ENCODE measurements at places on chromosomes 3 and 15. TPM values are rescaled to one million over a fixed set of nuclear protein-coding genes. Genes with fewer than 3 reads are reported as not detected.

Gene HHLA2
- total RNA-seq: not detected

Gene PDHB
- total RNA-seq: 114 TPM

Gene HTR3E
- not detected for total RNA-seq

Gene GRAMD2A
- under 0.01 TPM for total RNA-seq

Gene ACY1
- 37.7 TPM for total RNA-seq

Gene CCDC54
- total RNA-seq: not detected

Gene CCDC39
- total RNA-seq: under 0.01 TPM

Gene NRROS
- total RNA-seq: 0.32 TPM

Gene ADAMTSL3
- total RNA-seq: under 0.01 TPM

Gene HESX1
- total RNA-seq: not detected

Gene ANKRD63
- not detected for total RNA-seq

Gene CEMIP
- total RNA-seq: 131 TPM

Gene XIRP1
- not detected for total RNA-seq

Gene CFAP91
- 0.43 TPM for total RNA-seq

Gene CELSR3
- total RNA-seq: 1.7 TPM

Gene ARID3B
- total RNA-seq: 2.6 TPM

Gene ITGB5
- total RNA-seq: 231 TPM

Gene GP9
- not detected for total RNA-seq

Gene CNTN3
- total RNA-seq: 1.6 TPM

Gene TNNC1
- total RNA-seq: 1.3 TPM

Gene CISH
- total RNA-seq: 0.86 TPM

Gene COL6A5
- total RNA-seq: under 0.01 TPM

Gene DLEC1
- not detected for total RNA-seq

Gene PPP2R3A
- 23.2 TPM for total RNA-seq

Gene CHRNB4
- total RNA-seq: not detected

Gene AADACL2
- not detected for total RNA-seq

Gene GPR171
- total RNA-seq: not detected

Gene CLPX
- 44.5 TPM for total RNA-seq

Gene PXYLP1
- 3.2 TPM for total RNA-seq

Gene OCA2
- total RNA-seq: under 0.01 TPM

Gene MLF1
- 6.1 TPM for total RNA-seq

Gene CD200
- 1.3 TPM for total RNA-seq

Gene RPL4
- total RNA-seq: 1,273 TPM

Gene WNT7A
- total RNA-seq: not detected

Gene ZDHHC23
- 0.32 TPM for total RNA-seq

Gene ANKRD34C
- total RNA-seq: not detected

Gene OR5AC2
- total RNA-seq: not detected

Gene CRBN
- total RNA-seq: 40.2 TPM

Gene AKAP13
- total RNA-seq: 164 TPM

Gene TASOR
- 94.1 TPM for total RNA-seq

Gene SLC6A1
- not detected for total RNA-seq

Gene CTXN2
- not detected for total RNA-seq

Gene MITF
- 13.5 TPM for total RNA-seq

Gene CLDN11
- 411 TPM for total RNA-seq

Gene PLA2G4D
- total RNA-seq: not detected

Gene DUOXA2
- total RNA-seq: not detected

Gene ZNF80
- not detected for total RNA-seq

Gene CCDC80
- total RNA-seq: 158 TPM

Gene PRTG
- 6.9 TPM for total RNA-seq
